ENCODE measurements at places on chromosomes 4 and X. TPM values are rescaled to one million over a fixed set of nuclear protein-coding genes. Genes with fewer than 3 reads are reported as not detected.

Gene MTMR8
- total RNA-seq = 2.1 TPM

Gene TCEAL7
- not detected for total RNA-seq

Gene PGK1
- total RNA-seq = 597 TPM

Gene ZFP92
- total RNA-seq = 0.60 TPM

Gene EDA
- total RNA-seq = 0.76 TPM

Gene NPFFR2
- not detected for total RNA-seq

Gene ETNPPL
- not detected for total RNA-seq

Gene NSG1
- 4.0 TPM for total RNA-seq

Gene LRAT
- total RNA-seq = 0.11 TPM

Gene DCAF8L2
- not detected for total RNA-seq

Gene PPP2R3B
- total RNA-seq = 32.6 TPM

Gene SYAP1
- 21.2 TPM for total RNA-seq

Gene SYNPO2
- total RNA-seq = 1.0 TPM

Gene SMAD1
- 10.2 TPM for total RNA-seq

Gene SCML2
- 6.8 TPM for total RNA-seq

Gene FREM3
- not detected for total RNA-seq

Gene NOX1
- total RNA-seq = not detected

Gene ZXDA
- 1.6 TPM for total RNA-seq

Gene KLHL8
- total RNA-seq = 4.4 TPM

Gene NAAA
- total RNA-seq = 21.9 TPM

Gene RNF128
- total RNA-seq = 0.12 TPM

Gene ERAS
- 0.19 TPM for total RNA-seq

Gene ACE2
- total RNA-seq = 0.11 TPM

Gene AFAP1
- 26.5 TPM for total RNA-seq

Gene GPR143
- 0.56 TPM for total RNA-seq

Gene TMPRSS11A
- not detected for total RNA-seq

Gene PPBP
- not detected for total RNA-seq

All from A549 treated with ZK216348 at 1 μM for 4 hours (cell line).